NCI-H187 (cell line): ENCODE measurements at places on chromosomes 16 and 17.

DNA sequence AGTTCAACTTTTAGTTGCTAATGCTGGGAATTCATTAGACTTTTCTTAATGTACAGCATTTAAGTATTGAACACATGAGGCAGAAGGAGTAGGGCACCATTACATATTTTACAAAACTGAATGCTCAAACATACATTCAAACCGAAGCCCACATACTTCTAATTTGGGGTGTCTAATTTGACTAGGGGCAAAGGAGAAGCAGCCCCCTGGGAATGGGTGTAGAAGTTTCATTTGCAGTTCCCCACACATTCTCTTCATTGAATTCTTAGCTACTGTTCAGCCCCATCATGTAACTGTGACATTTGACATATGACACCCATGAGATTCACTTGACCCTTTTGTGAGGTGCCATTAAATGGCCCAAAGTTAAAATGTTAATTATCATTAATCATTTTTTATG is 16.4 kb downstream of the IRX6 start:
- DNase-seq, result no peak

DNA sequence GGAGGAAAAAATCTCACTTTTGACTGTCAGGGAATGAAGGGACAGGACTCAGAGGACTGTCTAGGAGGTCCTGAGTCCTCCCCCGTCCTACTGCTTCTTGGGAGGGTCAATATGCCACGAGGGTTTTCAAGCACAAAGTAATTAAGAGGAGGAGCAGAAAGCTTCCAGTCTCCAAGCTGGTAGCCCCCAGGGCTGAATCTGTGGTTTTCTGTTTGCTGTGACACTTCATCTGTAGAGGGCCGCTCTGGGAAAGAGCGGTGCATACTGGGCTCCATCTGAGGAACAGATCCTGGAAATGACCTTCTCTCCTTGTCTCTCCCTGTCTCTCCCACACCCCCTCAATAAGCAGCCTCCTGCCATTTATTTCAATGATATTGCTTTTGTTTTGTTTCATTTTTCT is 180.1 kb upstream of the SDK2 start:
- DNase-seq, result peak; percentile 43

DNA sequence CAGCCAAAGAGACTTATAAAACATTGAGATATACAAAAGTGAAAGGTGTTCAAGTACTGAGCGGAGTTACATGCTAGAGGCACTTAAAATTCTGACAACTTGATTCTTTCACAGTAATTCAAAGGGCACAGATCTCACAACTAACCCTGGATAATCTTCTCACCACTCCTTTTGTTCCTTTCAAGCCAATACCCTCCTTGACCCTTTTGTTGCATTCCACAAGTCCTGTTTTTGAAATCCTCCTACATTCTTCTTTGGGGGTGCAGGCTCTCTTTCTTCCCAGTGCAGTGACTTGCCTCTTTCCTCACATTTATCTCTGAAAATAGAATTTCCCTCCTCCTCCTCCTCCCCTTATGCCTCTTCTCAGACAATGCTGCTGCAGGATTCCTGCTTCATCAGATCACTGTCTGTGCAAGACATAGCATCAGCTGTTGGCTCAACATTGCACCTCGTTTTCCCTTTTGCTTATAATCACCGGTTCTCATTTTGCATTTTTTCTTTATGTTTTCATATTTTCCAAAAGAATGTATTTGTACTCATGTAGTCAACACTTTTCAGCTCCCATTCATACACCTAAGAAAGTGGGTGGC is 199.3 kb downstream of the CDH8 start:
- DNase-seq, result no peak

GRCh38 chr17:2177235-2177811 is 122.4 kb downstream of the HIC1 start:
- no peak for DNase-seq

DNA sequence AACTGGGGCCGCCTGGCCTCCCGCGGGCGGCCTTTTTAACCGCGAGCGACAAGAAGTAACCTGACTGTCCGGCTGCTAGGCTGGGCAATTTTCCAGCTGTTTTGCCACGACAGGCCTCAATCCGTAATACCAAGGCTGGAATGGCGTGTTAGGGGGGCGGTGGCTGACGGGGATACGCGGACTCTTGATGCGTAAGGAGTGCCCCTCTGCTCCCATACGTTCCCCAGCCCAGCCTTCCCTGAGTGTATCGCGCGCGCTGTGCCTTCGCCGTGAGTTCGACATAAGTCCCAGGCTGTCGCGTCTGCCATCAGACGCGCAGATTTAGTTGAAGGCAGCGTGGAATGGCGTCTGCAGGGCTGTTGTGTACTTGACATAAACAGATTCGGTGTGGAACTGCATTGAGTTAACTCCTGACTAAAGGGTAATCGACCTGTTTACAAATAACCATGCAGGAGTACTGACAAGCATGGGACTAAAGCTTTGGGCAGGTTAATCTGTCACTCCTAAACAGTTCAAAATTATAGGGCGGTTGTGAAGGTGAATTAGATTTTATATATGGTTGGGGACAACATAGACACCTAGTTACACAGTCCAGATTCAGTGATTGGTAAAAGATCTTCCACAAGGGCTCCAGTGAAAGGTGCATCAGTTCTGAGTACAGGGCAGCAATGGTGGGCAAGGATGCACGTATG is 16.6 kb upstream of the ERN1 start:
- peak; percentile 44 for DNase-seq

- DNase-seq, result no peak
Measured at GRCh38 chr16:83138976-83139690, 512.4 kb downstream of the CDH13 start.

DNA sequence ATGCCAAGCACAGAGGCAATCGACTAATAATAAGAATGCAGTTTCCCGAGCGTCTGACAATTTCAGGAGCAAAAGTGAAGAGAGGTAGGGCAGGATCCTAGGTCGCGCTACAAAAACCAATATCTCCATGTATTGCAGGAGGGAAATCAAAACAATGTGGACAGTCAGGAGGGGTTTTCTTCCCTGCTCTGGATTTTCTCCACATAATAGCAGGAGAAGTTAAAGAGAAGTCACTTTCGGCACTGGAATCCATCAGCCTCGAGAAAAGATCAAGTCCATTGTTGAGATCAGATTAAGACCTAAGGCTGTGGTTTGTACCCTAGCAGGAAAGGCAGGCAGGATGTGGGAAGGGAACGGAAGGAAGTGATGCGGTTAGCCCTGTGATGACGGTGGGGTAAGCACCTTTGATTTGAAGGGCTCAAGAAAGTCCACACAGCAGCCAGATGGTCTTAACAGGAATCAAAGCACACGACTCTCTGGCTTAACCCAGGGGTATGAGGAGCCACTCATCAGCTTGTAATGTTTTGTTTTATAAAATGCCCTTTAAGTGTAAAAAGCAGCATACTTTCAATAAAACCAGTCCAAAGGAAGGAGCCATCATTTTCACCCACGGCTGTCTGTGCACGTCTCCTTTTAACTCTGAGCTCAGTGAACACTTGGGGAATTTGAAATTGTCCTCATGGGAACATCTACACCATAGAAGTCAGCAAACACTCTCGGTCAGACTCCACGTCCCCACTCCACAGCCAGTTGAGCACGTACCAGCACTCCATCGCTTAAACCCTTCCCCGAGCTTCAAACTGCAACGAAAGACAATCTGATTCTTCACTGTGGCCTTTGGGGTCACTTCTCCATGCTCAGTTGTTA is 15.8 kb upstream of the AKTIP start:
- DNase-seq, result no peak

DNA sequence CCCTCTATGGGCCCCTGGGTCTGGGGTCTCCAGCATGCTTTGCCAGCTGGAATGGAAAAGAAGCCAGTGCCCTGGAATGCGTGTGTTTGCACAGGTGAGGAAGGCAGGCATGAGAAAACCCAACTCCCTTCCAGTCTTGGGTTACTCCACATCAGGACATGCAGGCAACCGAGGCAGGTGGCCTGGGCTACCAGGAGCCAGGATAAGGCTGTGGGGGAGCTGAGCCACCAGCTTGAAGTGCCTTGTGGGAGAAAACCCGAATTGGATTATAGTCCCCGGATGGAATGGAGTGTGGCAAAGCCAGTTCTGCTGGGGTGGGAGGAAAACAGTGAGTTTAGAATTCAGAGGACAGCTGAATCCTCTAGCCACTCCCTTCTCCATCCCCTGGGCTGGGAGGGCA is 7.2 kb downstream of the SRCIN1 start:
- DNase-seq, result peak; percentile 79

GRCh38 chr17:57849163-57849873 is 526 bp downstream of the MRPS23 start:
- DNase-seq, result no peak

DNA sequence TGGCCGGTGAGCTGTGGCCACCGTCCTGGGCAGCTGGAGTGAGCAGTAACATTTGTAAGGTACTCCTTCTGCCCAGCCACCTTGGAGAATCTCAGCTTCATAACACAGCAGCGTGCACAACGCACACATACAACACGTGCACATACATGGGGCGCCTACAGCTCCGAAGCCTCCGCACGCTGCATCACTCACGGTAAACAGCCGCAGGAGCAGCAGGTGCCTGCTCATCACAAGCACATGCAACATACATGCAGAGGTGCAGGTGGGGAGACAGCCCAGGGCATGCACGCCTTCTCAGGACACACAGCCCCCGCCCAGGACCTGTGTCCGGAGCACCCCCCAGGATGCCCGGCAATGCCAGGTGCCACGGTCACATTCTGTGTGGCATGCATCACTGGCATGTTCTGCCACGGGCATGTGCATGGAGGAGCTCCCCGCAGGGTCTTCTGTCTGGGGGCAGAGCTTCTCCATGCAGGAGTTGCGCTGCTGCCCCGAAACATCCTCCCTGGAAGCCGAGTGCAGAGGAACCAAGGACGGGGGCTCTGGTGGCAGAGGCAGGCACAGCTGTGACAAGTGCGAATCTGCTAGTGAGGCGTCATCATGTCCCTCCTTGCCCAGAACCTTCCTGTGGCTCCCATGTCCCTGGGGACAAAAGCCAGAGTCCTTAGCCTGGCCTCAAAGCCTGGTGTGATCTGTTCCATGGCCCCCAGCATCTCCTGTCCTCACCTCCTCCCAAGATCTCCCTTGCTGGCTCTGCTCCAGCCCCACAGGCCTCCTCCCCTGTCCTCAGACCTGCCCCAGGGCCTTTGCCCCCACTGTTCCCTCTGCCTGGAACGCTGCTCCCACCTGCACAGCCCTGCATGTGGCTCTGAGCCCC is 184.0 kb upstream of the GSE1 start:
- DNase-seq, result no peak

DNA sequence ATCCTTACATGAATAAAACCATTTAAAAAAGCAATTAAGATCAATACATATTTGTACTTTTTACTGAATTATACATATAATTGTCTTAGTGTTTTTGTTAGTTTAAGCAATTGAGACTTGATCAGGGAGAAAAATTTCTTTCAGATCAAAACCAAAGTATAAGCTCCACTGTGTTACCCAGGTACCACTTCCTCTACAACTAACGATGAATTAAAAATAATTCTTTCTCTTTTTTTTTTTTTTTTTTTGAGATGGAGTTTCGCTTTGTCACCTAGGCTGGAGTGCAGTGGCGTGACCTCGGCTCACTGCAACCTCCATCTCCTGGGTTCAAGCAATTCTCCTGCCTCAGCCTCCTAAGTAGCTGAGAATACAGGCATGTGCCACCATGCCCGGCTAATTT is 6.8 kb downstream of the FBXO47 start:
- DNase-seq, result no peak

DNA sequence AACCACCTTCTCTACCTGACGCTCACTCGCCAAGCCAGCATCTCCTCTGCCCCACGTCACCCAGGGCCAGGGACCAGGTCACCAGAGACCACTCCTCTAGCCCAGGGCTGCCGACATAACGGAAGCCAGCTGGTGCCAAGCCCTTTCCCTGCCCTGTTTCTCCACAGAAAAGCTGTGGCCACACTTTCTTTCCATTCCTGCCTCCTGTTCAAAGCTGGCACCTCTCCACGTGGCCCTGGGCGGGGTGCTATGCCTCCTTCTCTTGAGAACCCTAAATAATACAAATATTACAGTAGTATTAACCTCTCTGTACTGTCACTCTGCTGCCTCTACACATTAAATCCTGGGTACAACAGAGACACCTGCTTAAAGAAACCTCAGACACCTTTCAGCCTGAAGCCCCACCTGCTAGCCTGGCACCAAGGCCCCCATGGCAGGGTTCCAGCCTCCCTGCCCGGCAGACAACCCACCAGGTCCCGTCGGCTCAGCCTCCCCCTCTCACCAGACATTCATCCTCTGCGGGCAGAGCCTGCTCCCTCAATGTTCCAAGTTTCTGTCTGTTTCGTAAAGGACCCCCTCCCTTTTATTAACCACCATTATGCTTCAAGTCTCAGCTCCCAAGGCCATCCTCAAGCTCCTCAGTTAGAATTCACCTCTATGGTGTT is 62.3 kb downstream of the TIMM22 start:
- no peak for DNase-seq

GRCh38 chr17:76905836-76906235 is 37.6 kb downstream of the MGAT5B start:
- DNase-seq, result no peak

GRCh38 chr17:61474235-61474927 is 22.2 kb downstream of the TBX4 start:
- no peak for DNase-seq

- DNase-seq, result no peak
Measured at GRCh38 chr16:31181102-31181830, 1.3 kb downstream of the FUS start.

DNA sequence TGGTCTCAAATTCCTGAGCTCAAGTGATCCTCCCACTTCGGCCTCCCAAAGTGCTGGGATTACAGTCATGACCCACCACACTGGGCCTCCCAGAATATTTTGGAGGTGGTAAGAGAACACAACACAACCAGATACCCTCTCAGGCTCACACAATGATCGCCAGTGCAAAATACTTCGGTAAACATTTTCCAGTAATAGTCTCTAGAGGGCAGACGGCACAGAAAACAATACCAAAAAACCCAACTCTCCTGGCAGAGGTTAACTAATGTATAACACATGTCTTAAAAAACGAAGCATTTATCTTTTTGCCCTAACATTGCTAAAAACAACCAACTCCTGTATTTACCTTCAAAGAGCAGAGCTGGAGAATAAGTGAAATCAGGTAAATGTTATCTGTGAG is 10.5 kb downstream of the NUFIP2 start:
- DNase-seq, result no peak

DNA sequence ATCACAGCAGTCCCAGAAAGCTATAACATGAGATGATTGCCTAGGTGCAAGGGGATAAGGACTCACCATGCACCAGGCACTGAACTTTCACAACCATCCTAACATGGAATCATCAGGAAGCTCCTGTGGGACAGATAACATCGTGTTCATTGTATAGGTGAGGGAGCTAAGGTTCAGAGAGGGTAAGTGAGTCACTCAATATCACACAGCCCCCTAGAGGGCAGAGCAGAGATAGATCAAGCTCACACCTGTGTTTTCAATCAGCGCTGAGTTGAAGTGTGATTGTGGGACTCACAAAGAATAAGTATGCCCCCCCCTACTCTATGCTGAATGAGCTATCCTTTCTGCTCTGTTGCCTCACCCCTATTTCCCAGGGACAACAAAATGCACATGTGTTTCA is 377.7 kb upstream of the ERCC4 start:
- no peak for DNase-seq

- DNase-seq, result no peak
Measured at GRCh38 chr16:74275711-74276110, 20.9 kb upstream of the PSMD7 start.

GRCh38 chr16:17743578-17743977 is 272.8 kb upstream of the XYLT1 start:
- no peak for DNase-seq

- DNase-seq, result no peak
Measured at GRCh38 chr17:57636274-57636673, 108.8 kb downstream of the CCDC182 start.
